Epithelial cell of proximal tubule (primary cell): ENCODE measurements at places on chromosomes 11 and 22.

DNA sequence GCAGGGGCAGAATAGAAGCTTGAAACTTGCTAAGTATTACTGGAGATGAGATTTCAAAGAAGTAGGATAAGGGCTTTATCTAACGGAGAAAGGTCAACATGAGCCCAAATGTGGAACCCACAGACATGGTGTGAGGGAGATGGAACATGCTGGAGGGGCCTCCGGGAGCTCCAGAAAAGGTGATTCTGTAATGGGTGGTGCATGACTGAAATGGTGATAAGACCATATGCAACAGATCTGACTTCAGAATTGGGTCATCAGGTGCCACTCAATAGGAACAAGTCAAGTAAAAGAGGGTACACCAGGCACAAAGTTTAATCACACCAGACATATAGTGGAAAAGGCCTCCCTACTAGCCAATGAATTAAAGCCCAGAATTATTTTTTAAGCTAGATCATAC is 7.9 kb upstream of the CEP295 start:
- no peak for DNase-seq

DNA sequence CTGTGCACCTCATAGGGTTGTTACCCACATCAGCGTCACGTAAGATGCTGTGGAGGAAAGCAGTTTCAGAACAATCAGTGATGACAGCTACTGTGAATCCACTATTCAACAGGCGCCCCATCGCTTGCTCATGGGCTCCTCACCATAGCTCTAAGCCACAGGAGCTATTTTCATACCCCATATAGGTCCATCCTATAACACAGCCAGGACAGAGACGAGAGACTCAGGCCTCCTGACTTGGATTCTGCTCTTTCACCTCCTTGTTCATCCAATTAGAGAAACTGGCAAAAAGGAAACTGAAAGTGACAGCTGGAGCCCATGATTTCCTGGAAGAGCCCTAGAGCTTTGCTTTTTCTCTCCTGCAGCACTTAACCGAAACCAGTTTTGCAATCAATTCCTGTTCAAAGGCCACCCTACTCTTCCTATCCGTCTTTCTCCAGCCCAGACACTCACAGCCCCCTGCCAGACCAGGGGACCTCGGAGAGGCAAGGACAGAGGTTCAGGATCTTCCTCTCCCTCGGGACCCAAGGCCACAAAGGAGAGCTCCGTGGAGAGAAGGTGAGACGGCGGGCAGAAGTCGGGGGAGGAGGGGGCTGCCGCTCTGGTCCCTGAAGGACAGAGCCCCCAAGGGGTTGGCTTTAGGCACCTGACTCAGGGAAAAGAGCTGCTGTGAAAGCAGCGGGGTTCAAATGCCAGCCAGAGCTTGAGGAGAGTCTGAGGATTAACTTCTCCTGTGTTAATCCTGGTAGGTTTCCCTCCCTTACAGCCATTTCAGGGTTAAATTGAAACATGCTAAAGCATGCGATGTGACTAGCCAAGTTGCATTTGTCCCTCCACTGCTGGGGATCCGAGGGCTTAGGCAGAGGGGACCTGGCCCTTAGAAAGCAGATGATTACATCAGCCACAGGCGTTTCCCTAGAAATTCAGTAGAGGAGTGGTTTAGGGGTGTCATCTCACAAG is at the start of gene APOL6:
Gene APOL6 (plus strand): TSS at position 381 of the 960 bp plus-strand sequence. CDS start 7,980 bp downstream, outside the sequence.
- peak; percentile 65 for DNase-seq

DNA sequence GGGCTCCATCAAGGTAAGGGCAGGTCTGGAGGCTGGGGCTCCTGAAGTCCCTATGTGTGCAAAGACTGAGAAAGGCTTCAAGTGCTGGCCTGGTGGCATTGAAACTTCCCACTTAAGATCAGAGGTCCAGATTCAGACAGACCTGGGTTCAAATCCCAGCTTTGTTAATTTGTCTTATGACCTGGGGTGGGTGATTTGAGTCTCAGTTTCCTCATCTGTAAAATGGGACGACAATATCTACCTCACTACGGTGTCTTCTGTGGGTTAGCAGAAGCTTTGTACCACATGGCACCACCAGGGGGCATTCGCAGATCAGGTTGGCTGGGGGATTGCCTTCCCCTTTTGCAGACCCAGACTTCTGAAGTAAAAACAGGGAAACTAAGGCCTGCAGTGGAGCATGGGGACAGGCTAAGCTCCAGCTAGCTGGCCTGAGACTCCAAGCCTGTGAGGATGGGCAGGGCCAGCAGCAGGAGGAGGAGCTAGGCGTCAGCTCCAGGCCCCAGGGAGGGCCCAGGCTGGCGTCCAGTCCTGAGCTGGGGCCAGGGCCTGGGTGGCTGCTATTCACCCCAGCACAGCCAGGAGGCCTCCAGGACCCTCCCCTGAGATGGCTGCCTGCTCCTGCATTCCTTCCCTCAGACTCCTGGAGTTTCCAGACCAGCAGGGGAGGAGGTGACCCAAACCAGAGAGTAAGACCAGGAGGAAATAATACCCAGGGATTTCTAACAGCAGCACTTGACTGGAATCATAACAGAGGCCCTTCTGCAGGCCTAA is 1.5 kb downstream of the CASTOR1 start:
- peak; percentile 68 for DNase-seq

DNA sequence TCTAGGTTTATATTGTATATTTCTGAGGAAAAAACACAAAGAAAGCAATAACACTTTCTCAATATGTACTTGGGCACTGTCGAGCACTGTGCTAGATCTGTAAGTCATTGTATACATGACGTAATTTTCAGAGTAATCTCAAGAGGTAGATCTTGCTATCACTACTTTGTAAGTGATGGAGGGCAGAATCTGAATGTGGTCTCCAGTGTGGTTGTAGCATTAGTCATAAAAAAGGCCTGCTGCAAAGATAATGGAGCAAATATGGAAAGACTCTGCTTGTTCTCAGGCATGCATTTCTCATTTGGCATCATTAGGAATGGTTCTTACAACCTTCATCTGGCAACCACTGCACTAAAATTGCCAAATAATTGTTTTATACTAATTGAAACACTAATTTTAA is 419.8 kb upstream of the CCDC179 start:
- no peak for DNase-seq

- no peak for DNase-seq
Observed at GRCh38 chr11:76208438-76209374, 2.4 kb upstream of the WNT11 start.

- peak; percentile 52 for DNase-seq
Observed at GRCh38 chr11:96215110-96215782, 127.7 kb downstream of the MAML2 start.

- DNase-seq = no peak
Observed at GRCh38 chr11:96116376-96116775, 192.5 kb upstream of the MTMR2 start.

DNA sequence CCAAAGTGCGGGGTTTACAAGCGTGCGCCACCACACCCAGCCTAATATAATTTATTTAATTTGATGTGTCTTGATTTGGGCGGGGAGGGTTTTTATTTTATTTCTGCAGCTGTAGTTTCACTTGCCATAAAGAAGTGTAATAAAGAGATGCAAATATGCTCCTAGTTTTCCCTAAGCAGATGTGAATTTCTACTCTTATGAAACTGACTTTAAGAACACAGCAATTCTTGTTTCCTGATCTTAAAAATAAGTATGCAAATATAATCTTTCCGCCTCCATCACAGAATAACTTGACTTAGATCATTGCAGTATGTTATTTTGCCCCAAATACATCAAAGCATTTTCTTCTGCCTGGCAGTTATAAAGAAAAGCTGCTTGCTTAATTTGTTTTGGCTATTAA is 4.4 kb downstream of the SPCS2 start:
- DNase-seq = no peak

DNA sequence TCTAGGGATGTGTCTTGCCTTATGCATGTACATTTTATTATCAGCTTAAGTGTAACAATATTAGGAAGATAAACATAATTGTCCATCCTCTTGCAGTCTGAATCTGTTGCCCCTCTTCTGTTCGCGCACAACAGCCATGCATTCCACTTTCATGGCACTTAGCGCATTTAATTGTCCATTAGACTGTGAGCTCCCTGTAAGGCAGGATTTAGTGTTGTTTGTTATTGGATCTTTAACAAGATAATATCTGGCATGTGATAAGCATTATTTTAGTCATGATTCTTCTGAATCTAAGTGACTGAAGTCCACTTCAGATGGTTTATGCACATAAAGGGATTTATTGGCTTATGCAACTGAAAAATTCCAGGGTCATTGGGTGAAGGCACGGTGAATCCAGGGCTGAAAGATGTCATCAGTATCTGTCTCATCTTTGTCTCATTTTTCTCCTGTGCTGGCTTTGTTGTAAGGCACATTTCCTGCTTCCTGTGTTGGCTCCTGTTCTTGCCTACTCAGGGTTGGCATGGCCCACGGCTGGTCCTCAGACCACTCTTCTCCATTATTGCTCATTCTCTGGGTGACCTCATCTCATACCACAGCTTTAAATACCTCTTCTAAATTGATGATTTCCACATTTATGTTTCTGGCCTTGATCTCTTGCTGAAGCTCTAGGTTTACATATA is 37.6 kb downstream of the ATXN10 start:
- no peak for DNase-seq

DNA sequence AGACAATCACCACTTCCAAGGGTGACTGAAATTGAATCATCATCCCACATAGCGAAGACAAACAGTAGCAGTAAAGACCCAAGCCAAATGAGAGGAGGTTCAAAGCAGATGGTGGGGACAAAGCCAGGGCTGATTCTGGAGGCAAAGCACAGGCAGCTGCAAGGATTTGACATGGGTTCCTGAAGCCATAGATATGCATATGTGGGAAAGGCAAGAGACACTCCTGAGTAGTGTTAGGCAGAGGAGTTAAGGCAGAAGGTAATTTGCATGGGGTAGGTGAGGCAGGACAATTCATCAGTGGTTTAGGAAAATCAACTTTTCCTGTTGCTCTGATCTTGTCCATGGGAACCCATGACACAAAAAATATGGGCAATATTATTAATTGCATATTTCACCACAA is 462.8 kb downstream of the FAM181B start:
- no peak for DNase-seq

- no peak for DNase-seq
Observed at GRCh38 chr11:116217006-116217405, 555.8 kb downstream of the BUD13 start.

DNA sequence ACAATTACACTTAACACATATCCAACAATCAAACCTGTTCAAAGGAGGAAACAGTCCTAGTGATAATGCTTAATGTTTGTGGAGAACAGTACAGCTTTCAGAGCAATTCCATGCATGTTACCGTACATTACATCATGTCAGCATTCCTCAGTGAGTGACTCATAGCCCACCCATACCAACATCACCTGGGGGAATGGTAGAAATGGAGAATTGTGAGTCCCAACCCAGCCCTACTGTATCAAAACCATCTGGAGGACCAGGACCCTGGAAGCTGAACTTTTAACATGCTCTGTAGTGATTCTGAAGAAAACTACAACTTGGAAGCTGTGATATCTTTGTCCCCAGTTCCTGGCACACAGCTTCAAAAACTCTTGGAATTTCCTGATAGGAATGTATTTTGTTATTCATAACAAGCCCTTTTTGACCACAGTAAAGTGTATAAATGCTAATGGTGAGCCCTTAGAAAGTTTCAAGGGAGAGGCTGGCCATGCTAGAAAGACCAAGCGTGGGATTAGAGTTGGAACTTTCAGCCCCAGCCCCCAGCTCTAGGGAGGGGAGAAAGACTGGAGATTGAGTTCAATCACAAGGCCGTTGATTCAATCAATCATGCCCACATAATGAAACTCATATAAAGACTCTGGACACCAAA is 301.1 kb downstream of the BUD13 start:
- peak; percentile 36 for DNase-seq

DNA sequence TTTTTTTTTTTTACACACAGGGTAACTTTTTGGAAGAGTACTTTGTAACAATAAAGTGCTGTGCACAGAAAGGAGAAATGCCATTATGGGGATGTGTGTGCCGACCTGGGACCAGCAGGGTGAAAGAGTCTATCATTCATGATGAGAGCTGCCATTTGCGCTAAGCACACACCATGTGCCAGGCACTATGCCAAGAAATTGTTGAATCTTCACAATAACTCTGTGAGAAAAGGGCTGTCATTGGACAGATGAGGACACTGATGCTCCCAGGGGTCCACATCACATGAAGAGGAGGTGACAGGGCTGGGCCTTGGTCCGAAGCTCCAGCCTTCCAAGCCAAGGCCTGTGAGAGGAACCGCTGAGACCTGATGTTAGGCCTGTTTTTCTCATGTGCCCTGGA is 5.6 kb downstream of the DUSP18 start:
- DNase-seq = no peak

GRCh38 chr22:49243335-49243734 is 584.3 kb downstream of the BRD1 start:
- DNase-seq = no peak

DNA sequence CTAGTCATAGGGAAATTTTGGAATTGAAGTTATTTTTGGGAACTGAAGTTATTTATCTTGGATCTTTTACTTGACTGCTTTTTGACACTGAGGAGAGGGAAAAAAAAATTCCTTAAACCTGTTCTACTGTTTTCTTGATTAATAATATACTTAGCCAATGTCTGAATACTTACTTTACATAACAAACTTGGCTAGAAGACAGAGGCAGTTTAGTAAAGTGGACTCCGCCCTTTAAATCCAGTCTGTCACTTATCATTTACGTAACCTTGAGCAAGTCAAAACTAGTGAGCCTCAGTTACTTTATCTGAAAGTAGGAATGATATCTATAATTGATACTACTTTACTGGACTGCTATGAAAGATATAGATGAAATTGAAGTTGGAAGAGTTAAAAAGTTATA is 19.5 kb downstream of the CTSC start:
- peak; percentile 26 for DNase-seq

DNA sequence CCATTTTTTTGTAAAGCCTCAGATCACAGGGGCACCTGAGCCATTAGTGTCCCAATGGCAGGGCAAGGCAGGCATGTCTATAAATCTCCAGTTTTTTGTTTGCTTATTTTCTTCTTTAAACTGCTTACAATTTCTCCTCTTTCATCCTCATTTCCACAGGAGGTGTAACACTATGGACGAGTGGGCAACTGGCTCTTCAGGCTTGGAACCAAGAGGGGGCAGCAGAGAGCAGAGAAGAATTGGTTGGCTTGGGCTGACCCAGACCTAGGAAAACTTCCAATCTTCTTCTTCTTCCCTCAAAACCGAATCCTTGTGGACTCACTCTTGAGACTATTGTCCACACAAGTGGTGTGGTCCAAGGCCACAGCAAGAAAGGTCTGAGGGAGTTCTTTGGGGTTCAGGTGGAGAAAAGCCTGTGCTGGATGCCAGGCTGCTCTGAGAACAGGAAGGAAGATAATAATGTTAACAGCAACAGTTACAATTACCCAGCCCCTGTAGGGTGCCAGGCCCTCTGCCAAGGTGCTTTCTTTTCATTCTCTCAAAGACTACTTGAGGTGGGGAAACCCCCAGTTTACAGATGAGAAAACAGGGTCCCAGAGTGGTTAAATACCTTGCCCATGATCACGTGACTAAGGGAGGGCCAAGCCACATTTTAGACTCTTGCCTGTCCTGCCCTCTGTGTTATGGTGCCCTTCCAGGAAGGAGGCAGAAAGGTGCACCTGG is 70.7 kb upstream of the E2F8 start:
- DNase-seq = no peak

GRCh38 chr22:44590291-44590690 is 92.3 kb upstream of the RTL6 start:
- DNase-seq = no peak

- DNase-seq = no peak
Observed at GRCh38 chr11:121965330-121965729, 150.7 kb downstream of the BLID start.
